Esophagus mucosa (tissue), 1 donor: ENCODE measurements at places on chromosomes 11 and 22.

DNA sequence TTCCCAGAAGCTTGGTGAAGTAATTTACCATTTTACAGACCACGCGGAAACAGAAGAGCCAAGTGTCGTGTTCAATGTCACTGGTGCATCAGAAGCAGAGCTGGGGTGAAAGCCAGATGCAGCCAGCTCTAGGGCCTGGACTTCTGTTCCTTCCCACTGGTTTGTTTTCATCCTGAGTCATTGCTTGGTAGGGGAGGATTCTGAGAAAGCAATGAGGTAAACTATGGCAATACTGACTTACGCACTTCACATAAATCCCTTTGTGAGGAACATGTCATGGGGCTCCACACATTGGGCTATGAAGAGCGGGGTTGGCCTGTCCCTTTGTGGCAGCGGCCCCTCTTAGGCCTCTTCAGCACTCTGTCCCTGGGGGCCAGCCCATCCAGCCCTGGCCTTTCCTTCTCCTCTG lies 52.4 kb upstream of the RBFOX2 start:
- peak; percentile 59 for ATAC-seq

DNA sequence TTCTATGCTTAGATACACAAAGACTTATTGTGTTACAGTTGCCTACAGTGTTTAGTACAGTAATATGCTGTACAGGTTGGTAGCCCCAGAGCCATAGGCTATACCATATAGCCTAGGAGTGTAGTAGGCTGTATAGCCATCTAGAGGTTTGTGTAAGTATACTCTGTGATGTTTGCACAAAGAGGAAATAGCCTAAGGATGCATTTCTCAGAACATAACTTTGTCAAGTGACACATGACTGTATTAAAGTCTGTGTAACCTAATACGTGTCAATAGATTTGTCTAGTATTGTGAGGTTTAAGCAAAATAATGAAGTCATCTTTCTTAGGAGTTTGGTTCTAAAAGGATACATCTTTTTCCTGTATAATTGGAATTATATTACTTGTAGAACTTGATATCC lies 5.5 kb downstream of the ZC3H12C start:
- peak; percentile 42 for ATAC-seq

- ATAC-seq, result no peak
Observed at GRCh38 chr11:70040869-70041501, 37.1 kb upstream of the ANO1 start.

- peak; percentile 70 for ATAC-seq
Observed at GRCh38 chr11:109304159-109304558, 117.8 kb upstream of the C11orf87 start.

GRCh38 chr11:128244871-128245270 lies 342.5 kb downstream of the ETS1 start:
- no peak for ATAC-seq
